Femur (tissue), 1 donor: ENCODE measurements at places on chromosomes 13 and 19.

DNA sequence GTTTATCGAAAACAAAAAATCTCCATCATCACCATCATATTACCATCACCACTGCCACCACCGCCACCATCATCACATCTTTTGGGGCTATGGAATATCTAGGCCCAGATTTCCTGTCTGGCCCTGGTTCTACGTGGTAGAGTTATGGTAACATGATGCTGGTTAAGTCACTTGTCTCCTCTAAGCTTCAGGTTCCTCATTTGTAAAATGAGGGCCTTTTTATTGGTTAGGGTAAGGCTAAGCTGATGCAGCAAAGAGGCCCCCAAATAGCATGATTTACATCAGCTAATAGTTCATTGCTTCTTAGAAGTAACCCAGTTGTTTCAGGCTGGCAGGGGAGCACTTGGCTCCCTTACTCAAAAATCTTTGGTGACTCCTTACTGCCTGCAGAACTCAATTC is 37.9 kb downstream of the PCDH8 start:
- no peak for DNase-seq

DNA sequence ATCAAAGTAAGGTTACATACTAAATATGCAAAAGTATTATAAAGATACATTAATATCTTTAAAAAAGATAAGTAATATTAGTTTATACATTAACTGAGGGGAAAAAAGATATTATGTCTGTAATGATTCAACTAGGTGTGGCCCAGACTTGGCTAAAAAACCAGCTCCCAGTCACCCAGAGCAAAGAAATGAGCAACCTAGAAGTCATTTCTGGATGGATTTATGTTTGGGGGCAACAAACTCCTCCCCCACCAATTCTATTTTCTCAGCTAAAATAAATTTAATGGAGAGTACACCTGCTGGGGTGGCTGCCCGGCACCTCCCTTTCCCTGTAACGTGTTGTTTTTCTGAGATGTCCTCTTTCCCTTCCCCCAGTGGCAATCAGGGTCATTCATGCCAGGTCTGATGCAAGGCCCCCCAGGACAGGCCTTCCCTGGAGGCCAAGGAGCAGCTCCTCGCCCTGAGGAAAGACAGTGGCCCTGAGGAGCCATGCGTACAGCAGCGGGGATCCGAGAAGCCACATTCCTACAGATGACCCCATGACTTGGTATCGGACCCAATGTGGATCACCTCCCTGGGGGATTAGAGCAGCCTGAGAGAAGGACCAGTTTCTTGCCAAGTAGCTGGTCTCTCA is 78.6 kb upstream of the DOCK9 start:
- DNase-seq: no peak

DNA sequence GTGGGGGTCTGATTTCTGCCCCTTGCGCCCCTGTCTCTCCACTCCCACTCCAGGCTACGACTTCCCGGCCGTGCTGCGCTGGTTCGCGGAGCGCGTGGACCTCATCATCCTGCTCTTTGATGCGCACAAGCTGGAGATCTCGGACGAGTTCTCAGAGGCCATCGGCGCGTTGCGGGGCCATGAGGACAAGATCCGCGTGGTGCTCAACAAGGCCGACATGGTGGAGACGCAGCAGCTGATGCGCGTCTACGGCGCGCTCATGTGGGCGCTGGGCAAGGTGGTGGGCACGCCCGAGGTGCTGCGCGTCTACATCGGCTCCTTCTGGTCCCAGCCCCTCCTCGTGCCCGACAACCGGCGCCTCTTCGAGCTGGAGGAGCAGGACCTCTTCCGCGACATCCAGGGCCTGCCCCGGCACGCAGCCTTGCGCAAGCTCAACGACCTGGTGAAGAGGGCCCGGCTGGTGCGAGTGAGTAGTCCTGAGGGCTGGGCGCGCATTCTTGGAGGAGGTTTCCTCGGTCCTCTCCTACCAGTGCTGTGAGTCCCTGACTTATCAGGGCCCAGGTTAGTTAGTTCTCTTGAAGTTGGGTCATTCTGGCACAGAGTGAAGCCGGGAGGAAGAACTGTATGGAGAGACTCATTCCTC is 12.7 kb downstream of the EHD2 start:
- no peak for DNase-seq

GRCh38 chr19:46232468-46232867 is 2.9 kb downstream of the IGFL1 start:
- no peak for DNase-seq

- no peak for DNase-seq
Observed at GRCh38 chr13:111577208-111577828, 256.9 kb downstream of the TEX29 start.

DNA sequence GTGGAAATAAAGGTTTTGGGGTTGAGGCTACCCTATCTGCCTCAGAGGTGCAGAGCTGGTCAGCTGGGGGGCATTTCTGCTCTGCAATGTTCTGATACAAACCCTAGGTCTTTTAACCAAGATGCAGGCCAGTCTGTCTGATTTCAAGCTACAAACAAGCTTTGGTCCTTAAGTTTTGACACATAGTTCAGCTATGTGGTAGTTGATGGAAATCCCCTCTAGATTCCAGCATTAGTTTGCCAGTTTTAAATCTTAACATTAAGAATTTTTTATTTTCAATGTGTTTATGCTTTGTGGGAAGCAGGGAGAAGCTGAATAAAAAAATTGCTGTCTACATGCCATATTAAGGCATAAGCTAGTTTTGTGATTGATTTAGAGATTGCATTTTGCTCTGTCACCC is 225.7 kb downstream of the LMO7 start:
- DNase-seq: no peak

DNA sequence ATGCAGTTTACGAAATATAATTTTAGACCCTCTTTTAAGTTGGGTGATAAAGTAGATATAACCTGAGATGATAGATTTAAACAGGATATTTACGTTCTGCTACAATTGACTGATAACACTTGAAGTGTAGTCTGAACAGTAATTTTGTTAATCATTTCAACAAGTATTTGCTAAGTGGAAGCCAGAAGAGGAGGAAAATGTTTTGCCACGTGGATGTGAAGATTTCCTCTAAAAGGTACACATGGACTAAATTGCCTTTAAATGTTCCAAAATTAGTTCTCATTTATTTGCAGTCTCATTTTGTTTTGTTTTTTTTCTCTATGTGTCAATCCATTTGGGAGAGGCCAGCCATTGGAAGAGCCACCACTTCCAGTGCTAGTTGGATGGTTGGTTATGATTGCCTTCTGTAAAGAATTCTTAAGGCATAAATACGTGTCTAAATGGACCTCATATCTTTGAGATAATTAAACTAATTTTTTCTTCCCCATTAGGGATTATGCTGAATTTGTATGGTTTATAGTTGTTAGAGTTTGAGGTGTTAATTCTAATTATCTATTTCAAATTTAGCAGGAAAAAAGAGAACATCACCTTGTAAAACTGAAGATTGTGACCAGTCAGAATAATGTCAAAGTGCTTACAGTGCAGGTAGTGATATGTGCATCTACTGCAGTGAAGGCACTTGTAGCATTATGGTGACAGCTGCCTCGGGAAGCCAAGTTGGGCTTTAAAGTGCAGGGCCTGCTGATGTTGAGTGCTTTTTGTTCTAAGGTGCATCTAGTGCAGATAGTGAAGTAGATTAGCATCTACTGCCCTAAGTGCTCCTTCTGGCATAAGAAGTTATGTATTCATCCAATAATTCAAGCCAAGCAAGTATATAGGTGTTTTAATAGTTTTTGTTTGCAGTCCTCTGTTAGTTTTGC is 2.8 kb downstream of the MIR17HG start:
- no peak for DNase-seq
